ENCODE measurements at places on chromosomes 13 and 19.

GRCh38 chr13:108860418-108860817 is 231.0 kb downstream of the MYO16 start:
- DNase-seq: no peak

- no peak for DNase-seq
Measured at GRCh38 chr13:102571075-102571474, 25.7 kb upstream of the TPP2 start.

GRCh38 chr13:45368571-45368970 is 27.6 kb upstream of the TPT1 start:
- no peak for DNase-seq

GRCh38 chr13:43268632-43269031 is 245.2 kb downstream of the DNAJC15 start:
- DNase-seq: no peak

DNA sequence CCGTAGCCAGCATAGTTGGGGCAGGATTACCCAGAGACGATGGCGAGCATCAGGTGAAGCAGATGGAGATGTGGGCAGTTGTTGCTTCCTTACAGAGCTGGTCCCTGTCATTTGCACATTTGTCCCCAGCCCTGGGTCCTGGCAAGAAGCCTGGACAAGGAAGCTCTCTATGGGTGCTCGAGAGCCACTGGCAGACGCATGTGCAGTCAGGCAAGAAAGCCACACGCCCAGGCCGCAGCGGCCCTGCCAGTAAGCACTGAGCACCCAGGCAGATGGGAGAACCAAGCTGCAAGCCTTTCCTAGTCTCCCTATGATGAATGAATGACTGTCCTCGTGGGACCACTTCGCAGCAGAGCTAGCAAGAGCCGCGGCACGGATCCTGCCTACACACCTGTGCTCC is 182.8 kb downstream of the FOXO1 start:
- no peak for DNase-seq

GRCh38 chr13:29858667-29859066 is 8.2 kb upstream of the UBL3 start:
- peak; percentile 37 for DNase-seq

DNA sequence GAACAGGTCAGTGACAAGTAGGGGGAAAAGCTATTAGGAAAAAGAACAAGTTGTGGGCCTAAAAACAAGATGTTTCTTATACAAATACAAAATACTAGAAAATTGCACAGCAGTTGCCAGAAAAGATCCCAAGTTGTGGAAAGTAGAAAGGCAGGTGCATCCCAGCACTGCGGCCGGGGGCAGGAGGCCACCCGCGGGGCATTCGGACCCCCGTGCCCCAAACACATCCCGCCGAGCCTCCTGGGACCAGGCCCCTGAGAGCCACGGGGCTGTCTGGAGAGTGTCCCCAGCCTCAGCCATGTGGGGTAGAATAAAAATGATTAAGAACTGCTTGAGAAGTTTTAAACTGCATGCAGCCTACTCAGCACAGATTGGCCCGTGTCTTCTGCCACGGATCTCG is 11.4 kb downstream of the RASA3 start:
- DNase-seq: no peak

GRCh38 chr13:114226088-114226487 is 8.6 kb upstream of the CDC16 start:
- no peak for DNase-seq

DNA sequence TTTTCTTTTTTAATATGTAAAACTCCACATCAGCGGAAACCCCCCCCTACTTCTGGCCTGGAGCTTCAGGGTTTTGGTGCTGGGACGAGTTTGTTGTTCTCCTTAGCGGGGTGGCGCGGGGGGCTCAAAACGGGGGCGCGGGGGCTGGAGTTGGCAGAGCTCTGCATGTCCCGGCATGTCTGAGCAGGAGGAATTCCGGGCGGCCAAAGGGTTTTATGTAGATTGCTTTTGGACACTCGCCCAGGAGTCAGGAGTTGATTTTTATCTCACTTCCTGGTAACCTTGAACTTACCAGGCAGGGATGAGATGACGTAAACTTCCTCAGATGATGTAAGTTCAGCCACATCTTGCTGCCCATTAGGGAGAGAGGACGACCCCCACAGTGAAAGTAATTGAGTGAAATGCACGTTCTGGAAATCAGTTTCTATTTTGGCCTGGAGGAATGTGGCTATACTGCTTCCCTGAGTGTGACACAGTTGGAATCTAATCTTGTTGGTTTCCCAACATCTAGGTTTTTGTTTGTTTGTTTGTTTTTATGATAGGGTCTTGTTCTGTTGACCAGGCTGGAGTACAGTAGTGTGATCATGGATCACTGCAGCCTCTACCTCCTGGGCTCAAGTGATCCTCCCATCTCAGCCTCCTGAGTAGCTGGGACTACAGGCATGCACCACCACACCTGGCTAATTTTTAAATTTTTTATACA is 21.0 kb upstream of the GDF15 start:
- DNase-seq: peak; percentile 60

GRCh38 chr19:10120538-10121189 is 965 bp upstream of the EIF3G start:
- DNase-seq: peak; percentile 82

GRCh38 chr19:28292822-28293500 is 920.0 kb downstream of the UQCRFS1 start:
- DNase-seq: no peak

GRCh38 chr13:39602614-39603366 is at the start of gene LHFPL6:
TSS of gene LHFPL6 (minus strand) at chr13:39603193.
- peak; percentile 91 for DNase-seq

- DNase-seq: no peak
Measured at GRCh38 chr13:99640260-99640659, 139.0 kb downstream of the TM9SF2 start.

Data from AG08395 (cell line).